Thyroid gland (tissue), 4 donors: ENCODE measurements at places on chromosomes 1 and 21. TPM values are rescaled to one million over a fixed set of nuclear protein-coding genes. Genes with fewer than 3 reads are reported as not detected.
A peak's percentile ranks its signal among the peaks of the same experiment; 100 is the strongest.

DNA sequence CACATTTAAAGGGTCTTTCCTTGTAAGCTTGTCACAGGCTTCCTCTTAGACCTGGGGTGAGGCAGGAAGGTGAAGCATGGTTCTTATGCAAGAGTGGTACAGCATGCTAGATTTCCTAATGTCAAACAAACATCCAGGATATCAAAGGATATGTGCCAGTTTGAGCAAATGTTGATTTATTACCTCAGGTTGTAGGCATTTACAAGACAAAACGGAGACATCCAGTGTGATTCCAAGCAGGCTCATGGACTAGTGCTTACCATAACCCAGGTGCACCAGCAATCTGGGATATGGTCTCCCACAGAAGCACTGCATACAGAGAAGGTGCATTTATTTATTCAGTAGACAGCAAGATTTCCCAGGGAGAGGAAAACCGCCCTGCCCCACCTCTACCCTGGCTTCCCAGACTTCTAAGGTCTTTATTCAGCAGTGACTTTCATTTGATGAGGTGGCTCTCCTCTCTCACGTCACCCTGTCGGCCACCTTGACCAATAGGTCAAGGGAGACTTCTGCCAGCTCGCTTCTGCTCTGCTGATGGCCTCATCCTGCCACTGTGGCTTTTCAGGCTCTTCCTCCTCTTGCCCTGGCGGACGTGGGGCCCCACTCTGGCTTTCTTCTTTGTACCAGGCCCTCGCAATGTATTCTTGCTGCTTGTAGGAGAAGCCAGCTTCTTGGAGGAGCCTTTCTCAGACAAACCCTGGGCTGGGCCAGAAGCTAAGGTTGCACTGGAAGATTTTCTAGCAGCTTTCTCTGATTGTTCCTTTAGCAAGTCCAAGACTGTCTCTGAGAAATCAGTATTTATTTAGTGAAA, 25.6 kb downstream of the HHIPL2 start:
- no peak for DNase-seq

- no peak for DNase-seq
These were observed 15.8 kb downstream of the TINAGL1 start for GRCh38 chr1:31592132-31592531.

DNA sequence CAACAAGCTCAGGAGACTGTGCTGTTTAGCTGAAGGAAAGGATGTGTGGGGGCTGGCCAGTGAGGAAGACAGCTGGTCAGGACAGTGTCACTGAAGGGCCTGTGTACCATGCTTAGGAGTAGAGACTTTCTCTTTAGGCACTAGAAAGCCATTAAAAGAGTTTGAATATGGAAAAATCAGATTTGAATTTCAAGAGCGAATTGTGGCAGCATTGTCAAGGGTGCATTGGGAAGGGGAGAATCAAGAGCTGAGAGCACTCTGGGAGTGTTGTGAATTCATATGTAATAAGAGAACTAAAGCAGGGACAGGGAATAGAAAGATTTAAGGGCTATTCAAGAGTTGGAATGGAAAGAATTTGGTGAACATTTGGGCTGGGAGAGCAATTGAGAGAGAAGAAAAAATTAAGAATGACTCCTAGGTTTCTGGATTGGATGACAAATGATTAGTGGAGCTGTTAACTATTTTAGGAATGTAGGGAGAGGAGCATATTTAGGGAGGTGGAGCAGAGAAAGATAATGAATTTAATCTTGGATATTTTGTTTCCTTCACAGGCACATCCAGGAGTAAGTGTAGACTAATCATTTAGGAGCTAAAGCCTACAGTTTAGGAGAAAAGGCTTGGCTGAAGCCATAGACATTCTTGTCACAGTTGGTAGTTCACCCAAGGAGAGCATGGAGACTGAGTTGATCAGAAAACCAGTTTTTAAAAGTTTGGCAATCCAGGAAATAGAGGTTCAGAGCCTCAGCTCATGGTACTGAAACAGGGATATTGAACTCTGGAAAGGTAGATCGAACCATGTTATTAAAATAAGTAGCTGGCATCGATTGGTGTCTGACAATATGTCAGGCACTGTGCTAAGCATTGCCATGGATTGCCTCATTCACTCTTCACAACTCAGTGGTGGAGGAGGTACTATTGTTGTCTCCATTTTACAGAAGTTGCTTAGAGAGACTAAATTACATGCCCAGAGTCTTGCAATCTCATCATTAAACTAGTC, 23.1 kb upstream of the TOR3A start:
- no peak for DNase-seq

GRCh38 chr21:26849428-26850115, 4.4 kb upstream of the ADAMTS1 start:
- peak; percentile 21 for DNase-seq

- DNase-seq, result no peak
These were observed 20.4 kb upstream of the SDE2 start for GRCh38 chr1:226019572-226019971.

The COL9A2 gene
- total RNA-seq, result 6.2 TPM

- DNase-seq, result no peak
These were observed 18.5 kb downstream of the CLCA1 start for GRCh38 chr1:86487131-86487810.

The VCAM1 gene
- total RNA-seq, result 4.8 TPM

DNA sequence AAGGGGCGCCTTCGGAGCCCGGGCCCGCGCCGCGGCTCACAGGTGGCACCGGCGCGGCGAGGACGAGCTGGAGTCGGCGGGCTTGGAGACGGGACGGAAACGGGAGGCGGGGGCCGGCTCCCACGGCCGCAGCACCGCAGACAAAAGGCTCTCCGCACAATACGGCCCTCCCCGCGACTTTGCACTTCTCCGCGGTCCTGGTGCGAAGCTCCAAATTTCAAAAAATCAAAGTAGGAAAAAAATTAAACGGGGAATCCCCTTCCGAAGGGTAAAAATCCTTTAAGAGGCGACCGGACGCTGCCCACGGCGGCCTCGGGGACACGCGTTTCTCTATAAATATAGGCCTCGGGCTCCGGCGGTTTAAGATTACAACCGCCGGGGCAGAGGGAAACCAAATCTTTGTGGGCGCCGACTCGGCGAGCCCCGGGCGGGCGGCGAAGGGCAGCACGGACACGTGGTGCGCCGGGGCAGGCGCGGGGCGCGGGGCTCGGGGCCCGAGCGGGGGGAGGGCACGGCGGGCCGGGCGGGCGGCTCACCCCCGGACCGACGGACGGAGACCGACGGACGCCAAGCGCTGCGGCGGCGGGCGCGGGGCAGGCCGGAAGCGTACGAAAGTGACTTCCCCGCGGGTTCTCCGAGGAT, 453 bp downstream of the PABPC4 start:
- peak; percentile 37 for DNase-seq

GRCh38 chr1:17206196-17206595, 1.3 kb downstream of the PADI1 start:
- no peak for DNase-seq

- DNase-seq, result no peak
These were observed 369.1 kb upstream of the VAMP3 start for GRCh38 chr1:7401814-7402547.

DNA sequence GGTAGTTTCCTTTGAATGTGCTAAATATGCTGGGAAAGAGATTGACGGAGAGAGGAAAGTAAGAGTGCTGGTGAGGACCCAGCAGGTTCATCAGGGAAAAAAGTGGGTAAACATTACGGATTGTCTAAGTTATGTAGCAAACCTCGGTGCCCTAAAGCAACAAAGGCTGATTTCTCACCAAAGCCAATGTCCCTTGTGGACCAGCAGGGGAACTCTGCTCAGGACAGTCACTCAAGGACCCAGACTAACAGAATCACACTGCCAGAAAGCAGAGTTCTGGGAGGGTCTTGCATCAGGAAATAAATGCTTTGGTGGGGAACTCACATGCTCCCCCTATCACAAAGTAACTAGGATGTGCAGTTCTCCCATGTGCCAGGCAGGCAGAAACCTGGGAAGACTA, 1.7 kb upstream of the IKBKE start:
- DNase-seq, result no peak

The KTI12 gene
- total RNA-seq, result 11.0 TPM

GRCh38 chr1:200448034-200448762, 38.4 kb upstream of the ZNF281 start:
- no peak for DNase-seq

GRCh38 chr1:107535091-107535490, 394.3 kb downstream of the NTNG1 start:
- no peak for DNase-seq

DNA sequence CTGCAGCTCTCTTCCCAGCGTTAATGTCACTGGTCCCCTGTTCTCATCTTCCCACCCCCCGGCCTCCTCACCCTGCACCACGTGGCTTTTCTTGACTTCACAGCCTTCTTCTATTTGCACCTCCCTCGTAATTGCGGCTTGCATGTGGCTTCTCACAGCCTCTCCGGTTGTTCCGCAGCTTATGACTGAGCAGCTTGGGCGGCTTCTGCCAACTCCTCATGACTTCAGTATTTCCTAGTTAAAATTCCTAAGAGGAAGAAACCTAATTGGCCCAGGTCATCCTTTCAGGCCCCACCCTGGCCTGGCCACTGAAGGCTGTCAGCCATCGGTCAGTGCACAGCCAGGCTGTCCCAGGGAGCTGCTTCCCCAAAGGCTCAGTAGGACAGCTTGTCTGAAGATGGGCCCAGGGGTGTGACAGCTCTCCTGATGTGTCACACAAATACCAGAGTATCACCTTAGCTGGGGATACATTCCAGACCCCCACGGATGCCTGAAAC, 8.6 kb upstream of the RERE start:
- DNase-seq, result no peak

DNA sequence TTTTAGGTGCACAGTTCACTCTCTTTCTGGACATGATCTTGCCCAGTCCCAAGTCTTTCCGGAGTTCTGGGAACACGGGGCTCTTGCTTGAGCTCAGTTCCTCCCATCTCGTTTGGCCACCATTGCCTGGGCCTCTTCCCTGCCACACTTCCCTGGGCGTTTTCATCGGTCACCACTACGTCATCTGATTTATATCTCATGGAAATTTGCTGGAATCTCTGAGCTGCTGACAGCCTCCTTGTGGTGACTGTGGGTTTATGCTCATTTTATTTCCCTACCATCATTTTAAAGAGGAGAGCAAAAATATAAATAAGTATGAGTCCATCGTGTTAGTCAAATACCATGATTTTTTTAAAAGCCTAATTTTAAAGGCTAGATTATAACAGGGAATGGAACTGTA, 449.1 kb upstream of the KAZN start:
- DNase-seq, result no peak

GRCh38 chr21:42780617-42781016, 98.7 kb downstream of the WDR4 start:
- DNase-seq, result no peak

The CFHR3 gene
- total RNA-seq, result 1.5 TPM

GRCh38 chr1:35509558-35509957, 47.6 kb downstream of the KIAA0319L start:
- no peak for DNase-seq

GRCh38 chr21:23686737-23687523, 1920.4 kb downstream of the MRPL39 start:
- no peak for DNase-seq

The TNFSF4 gene
- total RNA-seq, result 0.33 TPM

GRCh38 chr1:91402023-91402422, 2.6 kb downstream of the HFM1 start:
- no peak for DNase-seq

The DNAI4 gene
- 10.7 TPM for total RNA-seq

GRCh38 chr1:96581772-96582171, 139.8 kb upstream of the PTBP2 start:
- DNase-seq, result no peak

The LCE1D gene
- not detected for total RNA-seq

DNA sequence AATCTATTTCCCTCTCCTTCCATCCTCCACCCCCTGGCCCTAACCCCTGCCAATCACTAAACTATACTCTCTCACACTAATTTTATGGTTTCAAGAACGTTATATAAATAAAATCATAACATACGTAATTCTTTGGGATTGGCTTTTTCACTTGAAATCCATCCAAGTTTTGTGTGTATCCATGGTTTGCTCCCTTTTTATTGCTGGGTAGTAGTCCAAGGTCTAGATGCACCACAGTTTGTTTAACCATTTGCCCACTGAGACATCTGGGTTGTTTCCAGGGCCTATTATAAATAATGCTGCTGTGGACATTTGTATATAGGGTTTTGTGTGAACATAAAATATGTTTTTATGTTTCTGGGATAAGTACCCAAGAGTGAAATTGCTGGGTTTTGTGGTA, 61.4 kb downstream of the TEX35 start:
- no peak for DNase-seq

DNA sequence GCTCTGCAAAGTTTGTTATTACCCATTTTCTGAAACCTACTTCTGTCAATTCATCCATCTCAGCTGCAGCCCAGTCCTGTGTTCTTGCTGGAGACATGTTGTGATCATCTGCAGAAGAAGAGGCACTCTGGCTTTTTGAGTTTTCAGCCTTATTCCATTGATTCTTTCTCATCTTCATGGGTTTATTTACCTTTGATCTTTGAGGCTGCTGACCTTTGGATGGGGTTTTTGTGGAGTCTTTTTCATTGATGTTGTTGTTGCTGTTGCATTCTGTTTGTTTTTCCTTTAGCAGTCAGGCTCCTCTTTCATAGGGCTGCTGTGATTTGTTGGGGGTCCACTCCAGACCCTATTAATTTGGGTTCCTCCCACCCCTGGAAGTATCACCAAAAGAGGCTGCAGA, 164.3 kb downstream of the FCRL5 start:
- DNase-seq, result no peak

DNA sequence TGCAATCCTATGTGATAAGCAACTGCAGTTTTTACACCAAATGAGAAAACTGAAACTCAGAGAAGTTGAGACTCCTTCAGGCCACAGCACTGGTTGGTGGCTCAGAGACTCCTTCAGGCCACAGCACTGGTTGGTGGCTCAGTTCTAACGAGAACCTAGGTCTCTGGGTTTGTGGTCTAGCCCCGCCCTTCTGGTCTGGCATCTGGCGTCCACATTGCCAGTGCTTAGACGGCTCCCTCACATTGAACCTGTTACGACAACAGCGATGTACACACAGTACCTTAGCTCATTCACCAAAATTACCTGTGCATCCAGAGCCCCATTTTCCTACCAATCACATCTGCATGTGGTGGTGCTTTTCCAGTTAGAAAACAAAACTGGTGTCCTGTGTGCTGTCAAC, 66.1 kb downstream of the NID1 start:
- no peak for DNase-seq

The NBL1 gene
- 39.3 TPM for total RNA-seq

DNA sequence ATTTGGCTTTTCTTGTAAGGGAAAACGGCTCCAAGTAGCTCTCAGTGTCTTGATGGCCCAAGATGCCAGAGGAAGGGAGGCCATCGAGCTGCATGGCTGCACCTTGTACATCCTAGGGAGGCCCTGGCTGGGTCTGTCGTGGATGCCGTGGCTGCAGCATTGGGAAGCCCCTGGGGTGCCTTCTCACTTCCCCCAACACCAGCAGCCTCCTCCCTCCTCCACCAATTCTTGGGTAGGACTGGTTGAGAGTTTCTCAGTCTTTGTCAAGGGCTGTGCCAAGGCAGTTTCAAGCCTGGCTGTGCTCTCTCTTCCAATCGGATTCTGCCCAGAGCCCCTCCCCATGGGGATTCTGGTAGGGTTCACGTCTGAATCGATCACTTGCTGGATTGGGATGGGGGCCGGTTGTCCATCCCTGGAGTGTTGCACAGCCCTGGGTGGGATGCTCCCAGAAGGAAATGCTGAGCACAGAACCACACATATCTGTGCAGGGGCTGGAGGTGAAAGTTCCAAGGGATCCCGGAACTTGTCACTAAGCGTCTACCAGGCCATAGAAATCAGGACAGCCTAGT, 14.0 kb upstream of the SPSB1 start:
- DNase-seq, result no peak

The NMNAT2 gene
- total RNA-seq, result 39.5 TPM
